ENCODE measurements at places on chromosomes 7 and 10.

- DNase-seq: peak; percentile 16
Measured at GRCh38 chr7:108308276-108308675, 148.0 kb downstream of the NRCAM start.

- no peak for DNase-seq
Measured at GRCh38 chr7:40965016-40965415, 737.9 kb downstream of the INHBA start.

GRCh38 chr10:96663797-96664196 lies 56.5 kb downstream of the PIK3AP1 start:
- no peak for DNase-seq

- DNase-seq: no peak
Measured at GRCh38 chr10:28160866-28161405, 141.9 kb downstream of the MPP7 start.

GRCh38 chr7:34487391-34488115 lies 170.5 kb upstream of the NPSR1 start:
- DNase-seq: no peak

DNA sequence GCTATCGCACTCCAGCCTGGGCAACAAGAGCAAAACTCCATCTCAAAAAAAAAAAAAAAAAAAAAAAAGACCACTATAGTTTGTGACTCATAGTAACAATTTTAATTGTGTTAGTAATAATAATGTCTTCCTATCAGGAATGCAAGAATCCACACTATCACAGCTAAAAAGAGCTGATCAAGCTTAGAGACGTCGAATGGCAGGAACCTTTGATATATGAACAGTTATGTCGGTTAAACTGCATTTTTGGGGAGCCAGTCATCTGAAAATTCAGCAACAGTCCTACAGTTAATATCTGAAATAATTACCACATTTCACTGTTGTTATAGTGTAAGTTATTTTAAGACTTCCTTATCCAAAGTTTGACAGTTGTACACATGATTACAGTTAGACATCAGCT lies 8.8 kb downstream of the PHYH start:
- DNase-seq: no peak
